ENCODE measurements at places on chromosomes 12 and 14. TPM values are rescaled to one million over a fixed set of nuclear protein-coding genes. Genes with fewer than 3 reads are reported as not detected.

Gene FAM222A
- total RNA-seq, result 0.89 TPM

Gene CIROP
- total RNA-seq, result not detected

Gene TAMALIN
- total RNA-seq, result 5.9 TPM

Gene NDRG2
- 2.8 TPM for total RNA-seq

Gene FOXM1
- total RNA-seq, result 12.4 TPM
